MG63 (cell line): ENCODE measurements at places on chromosomes 13 and 19. TPM values are rescaled to one million over a fixed set of nuclear protein-coding genes. Genes with fewer than 3 reads are reported as not detected.

The CYP4F11 gene
- total RNA-seq: not detected in 2 replicates

The WDR62 gene
- 2.5 and 6.1 TPM in 2 replicates for total RNA-seq

The KMT2B gene
- total RNA-seq: 2.3 and 6.0 TPM in 2 replicates

The FGF22 gene
- not detected in 2 replicates for total RNA-seq

The NLRP7 gene
- total RNA-seq: not detected in 2 replicates

The TMEM255B gene
- 1.4 TPM in 1 of 2 replicates, not detected in the other for total RNA-seq

The ABHD8 gene
- 1.3 TPM in 1 of 2 replicates, not detected in the other for total RNA-seq

The ZNF575 gene
- total RNA-seq: not detected in 2 replicates

DNA sequence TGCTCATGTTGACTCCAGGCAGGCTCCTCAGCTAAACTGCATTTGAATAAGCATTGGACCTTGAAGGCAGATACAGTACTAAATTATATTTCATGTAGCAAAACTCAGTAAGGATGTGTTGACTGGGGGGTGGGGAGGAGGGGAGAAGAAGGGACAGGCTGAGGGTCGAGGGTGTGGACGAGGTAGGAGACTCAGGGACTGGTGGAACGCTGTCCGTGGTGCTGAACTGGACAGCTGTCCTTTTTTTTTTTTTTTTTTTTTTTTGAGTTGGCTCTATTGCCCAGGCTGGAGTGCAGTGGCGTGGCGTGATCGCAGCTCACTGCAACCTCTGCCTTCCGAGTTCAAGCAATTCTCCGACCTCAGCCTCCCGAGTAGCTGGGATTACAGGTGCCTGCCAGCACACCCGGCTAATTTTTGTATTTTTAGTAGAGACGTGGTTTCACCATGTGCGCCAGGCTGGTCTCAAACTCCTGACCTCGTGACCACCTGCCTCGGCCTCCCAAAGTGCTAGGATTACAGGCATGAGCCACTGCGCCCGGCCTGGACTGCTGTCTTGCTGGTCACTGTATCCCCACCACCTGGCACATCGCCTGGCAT, 33.2 kb upstream of the CASP14 start:
- DNase-seq: peak; percentile 30

- DNase-seq: peak; percentile 56
Observed at GRCh38 chr19:11736696-11737095, 2.0 kb downstream of the ZNF823 start.

DNA sequence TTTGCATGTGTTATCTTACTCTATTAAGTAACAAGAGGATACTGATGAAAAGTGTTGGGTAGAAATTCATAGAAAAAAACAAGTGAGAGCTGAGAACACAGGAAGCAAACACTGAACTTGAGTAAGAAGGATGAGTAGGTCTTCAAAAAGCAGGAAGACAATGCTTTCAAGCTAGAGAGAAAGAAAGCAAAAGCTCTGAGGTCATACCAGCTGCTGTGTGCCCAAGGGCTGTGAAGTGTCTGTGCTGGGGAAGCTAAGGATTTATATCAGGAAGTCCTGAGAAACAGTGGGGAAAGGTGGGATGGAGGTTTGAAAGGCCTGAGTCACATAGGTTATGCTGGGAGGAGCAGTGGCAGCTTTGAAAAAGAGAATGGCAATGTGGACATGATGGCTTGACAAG, 145.5 kb upstream of the MAB21L1 start:
- no peak for DNase-seq

GRCh38 chr13:100129605-100130004, 40.7 kb downstream of the PCCA start:
- DNase-seq: no peak

GRCh38 chr13:51630288-51630615, 46.0 kb downstream of the WDFY2 start:
- no peak for DNase-seq

GRCh38 chr13:111346101-111346680, 25.7 kb downstream of the TEX29 start:
- no peak for DNase-seq

DNA sequence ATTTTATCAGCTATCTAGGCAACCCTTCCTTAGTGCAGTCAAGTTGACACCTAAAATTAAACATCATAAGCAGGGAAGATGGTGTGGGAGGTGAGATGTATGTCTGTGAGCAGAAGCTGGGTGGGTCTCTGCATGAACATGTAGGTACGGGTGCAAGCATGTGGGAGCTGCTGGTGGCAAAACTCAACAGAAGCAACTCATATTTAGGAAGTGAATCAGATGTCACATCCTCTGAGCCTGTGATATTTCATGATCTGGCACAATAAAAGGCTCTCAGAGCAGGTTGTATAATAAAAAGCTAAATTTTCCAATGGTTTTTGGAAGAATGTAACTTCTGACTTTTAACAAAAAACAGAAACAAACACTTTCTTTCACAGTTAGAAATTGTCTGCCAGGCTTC, 44.4 kb downstream of the C1QTNF9 start:
- DNase-seq: no peak

DNA sequence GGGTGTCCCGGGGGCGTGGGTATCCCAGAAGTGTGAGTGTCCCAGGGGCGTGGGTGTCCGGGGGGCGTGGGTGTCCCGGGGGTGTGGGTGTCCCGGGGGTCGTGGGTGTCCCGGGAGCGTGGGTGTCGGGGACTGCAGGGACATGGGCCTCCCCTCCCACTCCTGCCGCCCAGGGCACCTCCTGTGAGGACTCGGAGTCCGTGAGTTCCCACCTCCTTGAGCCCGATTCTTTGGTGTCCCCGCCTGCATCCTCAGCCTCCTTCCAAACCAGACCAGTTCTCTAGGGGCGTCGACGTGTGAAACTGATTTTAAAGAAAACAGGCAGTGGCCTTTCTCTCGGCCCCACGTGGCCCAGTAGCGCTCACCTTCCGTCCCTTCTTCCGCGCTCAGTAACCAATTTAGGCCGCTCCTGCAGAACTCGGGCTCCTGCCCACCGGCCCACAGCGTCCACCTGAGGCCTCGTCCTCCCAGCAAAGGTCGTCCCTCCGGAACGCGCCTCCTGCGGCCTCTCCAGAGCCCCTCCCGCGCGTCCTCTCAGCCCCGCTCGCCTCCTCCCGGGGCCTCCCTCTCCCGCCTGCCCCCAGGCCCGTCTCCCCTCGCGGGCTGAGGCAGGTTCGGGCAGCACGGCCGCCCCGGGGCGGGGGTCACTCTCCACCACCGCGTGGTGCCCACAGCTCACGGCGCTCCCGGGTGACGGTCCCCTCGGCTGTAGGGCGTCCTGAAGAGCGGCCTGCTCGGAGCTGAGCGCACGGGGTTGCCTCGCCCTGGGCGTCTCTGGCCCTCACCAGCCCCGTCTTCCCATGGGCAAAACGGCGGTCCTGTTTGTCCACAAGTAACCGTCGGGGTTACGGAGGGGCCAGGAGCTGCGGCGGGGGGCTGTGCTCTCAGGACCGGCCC, 3.8 kb downstream of the F7 start:
- no peak for DNase-seq

- DNase-seq: no peak
Observed at GRCh38 chr13:100837631-100838030, 163.0 kb upstream of the TMTC4 start.

- DNase-seq: no peak
Observed at GRCh38 chr19:40555978-40556689, 20.5 kb upstream of the SHKBP1 start.

DNA sequence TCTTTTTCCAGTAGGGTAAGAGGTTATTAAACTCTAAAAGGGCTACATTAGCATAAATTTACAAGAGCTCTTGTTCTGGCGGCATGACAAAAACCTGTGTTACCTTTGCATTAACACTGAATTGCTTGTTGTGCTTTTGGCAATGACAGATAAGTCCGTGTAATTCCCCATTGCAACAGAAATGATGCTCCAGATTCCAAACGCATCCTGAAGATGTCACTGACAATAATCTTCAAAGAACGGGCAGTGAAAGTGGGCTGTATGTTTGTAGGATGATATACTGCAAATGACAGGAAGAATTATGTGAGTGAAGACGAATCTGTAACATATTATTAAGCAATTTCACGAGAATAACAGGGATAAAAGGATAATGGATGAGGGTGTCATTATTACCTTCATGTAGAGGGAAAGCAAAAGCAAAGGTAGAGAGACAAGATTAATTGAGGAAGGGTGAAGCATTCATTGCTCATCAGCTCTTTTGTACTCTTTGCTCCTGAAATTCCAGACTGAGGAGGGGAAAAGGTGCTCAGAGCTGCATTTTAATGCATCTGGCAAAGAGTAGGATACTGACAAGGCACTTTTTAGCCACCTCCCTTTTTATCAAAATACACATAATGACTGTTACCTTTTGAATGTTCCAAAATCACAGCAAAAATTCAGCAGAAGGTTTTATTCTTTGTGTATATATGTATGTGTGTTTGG, 38.5 kb upstream of the MAB21L1 start:
- no peak for DNase-seq

DNA sequence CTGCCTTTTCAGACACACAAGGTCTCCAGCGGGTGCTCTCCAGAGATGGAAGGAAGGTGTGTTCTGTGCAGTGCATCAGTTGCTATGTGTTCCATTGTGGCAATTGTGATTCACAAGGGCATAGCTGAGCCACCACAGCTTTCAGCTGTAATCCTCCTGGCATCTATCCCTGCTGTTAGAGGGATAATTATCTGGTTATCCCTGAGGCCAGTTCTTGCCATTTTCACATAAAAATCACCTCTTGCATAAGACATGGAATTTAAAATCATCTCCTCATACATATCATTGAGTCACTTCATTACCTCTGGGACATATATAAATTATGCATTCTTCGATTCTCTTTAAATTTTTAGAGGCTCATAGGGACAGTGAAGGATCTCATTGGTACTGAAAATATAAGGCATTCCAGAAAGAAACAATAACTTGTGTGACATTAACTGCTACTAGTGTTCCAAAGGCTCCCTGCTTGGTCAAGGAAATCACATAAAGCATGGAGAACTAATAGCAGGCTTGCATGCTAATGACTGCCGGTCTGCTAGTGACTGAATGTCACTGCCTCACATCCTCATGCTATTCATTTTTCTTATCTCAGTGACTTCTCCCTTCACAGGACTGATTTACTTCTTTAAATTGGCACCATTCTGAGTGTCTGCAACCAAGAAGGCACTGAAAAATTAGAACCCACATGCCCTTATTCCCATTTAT, 214.0 kb downstream of the ENOX1 start:
- DNase-seq: peak; percentile 1

DNA sequence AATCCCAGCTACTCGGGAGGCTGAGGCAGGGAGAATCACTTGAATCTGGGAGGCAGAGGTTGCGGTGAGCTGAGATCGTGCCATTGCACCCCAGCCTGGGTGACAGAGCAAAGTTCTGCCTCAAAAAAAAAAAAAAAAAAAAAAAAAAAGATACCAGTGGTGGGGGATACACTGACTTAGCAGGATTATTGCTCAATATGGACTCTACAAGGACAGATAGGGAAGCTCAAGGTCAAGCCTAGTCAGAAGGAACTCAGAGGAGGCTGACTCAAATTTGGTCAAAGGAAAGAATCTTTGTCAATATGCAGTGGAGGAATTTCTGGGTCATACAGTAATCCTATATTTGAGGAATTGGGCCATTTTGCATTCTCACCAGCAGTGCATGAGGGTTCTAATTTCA, 6.7 kb upstream of the DIAPH3 start:
- DNase-seq: no peak

GRCh38 chr19:18587561-18587960, 1.0 kb upstream of the REX1BD start:
- DNase-seq: no peak

DNA sequence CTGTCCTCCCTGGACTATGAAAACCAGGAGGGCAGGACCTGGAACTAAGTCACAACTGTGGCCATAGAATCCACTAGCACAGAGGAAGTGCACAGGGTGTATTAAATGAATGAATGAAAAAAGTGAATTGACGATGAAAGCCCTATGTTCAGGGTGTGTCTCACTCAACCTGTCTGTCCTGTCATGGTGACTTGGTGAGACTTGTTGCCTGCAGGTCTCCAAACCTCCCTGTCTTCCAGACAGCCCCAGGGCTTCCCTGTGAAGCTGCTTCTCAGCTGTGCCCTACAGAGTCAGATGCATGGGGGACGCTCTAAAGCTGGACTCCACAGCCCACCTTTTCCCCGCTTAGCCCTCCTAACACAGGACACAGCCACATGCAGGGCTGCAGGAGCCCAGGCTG, 4.8 kb upstream of the IGFL1 start:
- no peak for DNase-seq

- no peak for DNase-seq
Observed at GRCh38 chr19:23203841-23204344, 46.3 kb downstream of the ZNF724 start.

DNA sequence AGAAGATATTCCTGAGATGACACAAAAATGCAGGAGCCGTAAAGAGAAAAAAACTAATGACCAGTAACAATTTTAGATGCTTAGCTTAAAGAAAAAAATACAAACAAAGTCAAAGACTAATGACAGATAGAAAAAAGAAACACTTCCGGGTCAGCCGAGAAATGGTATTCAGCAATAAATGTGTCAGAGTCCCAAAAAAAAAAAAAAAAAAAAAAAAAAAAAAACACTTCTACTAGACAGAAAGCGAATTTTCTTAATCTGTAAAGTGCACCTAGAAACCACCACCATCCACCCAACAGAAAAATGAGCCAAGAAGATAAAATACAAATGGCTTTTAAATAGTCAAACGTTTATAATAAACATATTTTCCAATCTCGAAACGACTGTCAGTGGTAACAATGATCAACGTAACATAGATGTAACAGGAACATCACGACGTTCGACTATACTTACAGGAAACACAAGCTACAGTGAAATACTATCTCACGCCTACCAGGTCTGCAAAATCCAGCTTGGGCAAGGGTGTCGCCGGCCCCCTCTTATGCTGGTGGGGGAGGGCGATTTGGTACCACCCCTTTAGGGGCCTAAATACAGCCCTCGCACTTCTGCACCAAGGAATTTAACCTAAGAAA, 10.6 kb downstream of the ABHD17A start:
- DNase-seq: no peak

- no peak for DNase-seq
Observed at GRCh38 chr13:20043207-20043925, 84.8 kb downstream of the ZMYM2 start.
